ENCODE measurements at places on chromosomes 12 and 14.
A peak's percentile ranks its signal among the peaks of the same experiment; 100 is the strongest.

- DNase-seq, result no peak
Measured at GRCh38 chr14:102215576-102216250, 76.0 kb downstream of the WDR20 start.

- DNase-seq, result no peak
Measured at GRCh38 chr12:49294086-49294803, 702 bp upstream of the PRPH start.

DNA sequence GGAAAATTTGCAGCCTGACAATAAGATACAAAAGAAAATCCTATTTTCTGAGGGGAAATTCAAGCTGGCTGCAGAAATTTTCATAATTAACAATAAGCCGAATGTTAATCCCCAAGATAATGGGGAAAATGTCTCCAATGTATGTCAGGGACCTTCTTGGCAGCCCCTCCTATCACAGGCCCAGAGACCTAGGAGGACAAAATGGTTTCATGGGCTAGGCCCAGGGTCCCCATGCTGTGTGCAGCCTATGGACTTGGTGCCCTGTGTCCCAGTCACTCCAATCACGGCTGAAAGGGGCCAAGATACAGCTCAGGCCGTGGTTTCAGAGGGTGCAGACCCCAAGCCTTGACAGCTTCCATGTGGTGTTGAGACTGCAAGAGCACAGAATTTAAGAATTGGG, 11.2 kb downstream of the C12orf50 start:
- no peak for DNase-seq

DNA sequence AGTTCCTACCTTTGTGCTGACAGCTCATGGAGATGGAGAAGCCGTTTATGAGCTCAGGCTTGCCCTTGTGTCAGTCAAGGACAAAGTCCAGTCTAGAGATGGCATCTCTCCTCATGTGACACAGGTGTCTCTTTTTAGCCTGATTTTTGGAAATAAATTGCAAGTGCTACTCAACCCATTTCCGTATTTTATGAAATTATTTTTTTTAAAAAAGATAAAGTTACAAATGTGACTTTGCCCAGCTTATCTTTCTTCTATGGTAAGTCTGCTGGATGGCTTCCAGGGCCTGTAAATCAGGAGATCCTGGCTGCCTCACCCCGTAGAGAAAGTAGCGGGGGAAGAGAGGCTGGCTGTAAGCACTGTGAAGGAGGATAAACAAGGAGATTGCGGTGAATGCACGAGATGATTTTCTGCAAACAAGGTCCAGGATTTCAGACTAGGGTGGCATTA, 169.7 kb downstream of the MYRFL start:
- DNase-seq, result no peak

DNA sequence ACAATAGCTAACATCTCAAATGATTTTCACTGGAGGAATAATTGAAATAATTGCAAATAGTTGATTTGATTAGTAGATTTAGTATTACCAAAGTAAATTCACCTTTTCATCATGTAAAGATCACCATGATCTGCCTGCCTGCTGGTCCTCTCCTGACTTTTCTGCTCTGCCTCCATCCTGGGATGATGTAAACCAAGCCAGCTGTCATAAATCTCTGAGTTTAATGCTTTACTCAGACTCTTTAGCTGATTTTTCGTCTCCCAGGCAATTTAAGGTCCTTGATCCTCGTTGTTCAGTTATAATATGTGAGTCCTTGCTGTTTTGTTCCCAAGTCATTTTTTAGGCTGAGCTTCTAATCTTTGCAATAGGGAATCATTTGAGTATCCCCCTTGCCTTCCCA, 138.0 kb downstream of the ANO4 start:
- DNase-seq, result no peak

DNA sequence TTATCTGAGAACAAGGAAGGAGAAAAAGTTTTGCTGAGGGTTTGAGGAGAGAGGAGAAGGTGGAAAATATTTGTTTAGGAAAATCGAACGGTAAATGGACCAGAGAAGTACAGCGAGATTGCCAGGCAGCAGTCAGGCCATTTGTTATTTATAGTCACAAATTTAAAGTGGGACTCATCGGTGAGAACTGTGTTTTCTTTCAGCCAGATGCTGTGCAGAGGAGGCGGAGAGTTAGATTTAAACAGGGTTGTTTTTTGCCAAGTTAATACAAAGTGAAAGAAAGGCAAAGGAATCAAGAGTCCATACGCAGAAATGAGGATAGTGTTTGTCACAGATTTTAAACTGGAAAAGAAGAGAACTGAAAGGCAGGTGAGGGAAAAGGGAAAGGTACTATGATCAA, 200.6 kb upstream of the CNOT2 start:
- no peak for DNase-seq

GRCh38 chr12:1830981-1831963, 10.9 kb downstream of the LRTM2 start:
- no peak for DNase-seq

- no peak for DNase-seq
Measured at GRCh38 chr12:1479645-1480044, 114.7 kb downstream of the FBXL14 start.

DNA sequence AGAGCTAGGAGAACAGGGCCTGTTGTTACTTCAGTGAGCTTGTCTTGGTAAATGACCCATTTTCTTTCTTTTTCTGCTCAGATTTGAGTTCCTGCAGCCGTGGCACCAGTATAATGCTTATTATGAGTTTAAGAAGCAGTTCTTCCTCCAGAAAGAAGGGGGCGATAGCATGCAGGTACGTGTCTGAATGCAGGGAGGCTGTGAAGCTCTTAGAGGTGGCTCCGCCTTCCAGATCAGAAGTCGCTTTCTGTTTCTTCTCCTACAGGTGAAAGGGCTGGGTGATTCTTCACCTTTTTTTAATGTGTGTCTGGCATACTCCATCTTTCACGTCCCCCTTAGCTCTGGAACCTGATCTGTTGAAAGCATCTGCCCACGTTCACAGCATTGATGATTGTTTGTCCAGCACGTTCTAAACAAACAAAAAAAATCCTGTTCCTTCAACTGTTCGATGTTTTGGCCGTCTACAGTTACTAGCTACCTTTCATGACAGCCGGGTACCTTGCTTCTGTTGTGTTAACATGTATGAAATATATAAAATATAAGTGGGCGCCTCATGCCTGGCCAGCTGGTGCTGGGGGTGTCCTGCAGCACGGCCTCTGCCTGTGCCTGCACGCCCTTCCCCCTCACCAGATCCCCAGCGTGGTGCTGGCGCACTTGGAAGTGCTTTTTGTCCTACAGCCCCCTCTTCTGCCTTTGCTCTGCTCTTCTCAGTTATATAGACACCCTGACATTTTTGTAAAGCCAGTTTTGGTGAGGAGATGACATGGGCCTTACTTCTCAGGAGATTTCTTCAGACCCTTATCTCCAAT, 44.6 kb downstream of the SFSWAP start:
- no peak for DNase-seq

DNA sequence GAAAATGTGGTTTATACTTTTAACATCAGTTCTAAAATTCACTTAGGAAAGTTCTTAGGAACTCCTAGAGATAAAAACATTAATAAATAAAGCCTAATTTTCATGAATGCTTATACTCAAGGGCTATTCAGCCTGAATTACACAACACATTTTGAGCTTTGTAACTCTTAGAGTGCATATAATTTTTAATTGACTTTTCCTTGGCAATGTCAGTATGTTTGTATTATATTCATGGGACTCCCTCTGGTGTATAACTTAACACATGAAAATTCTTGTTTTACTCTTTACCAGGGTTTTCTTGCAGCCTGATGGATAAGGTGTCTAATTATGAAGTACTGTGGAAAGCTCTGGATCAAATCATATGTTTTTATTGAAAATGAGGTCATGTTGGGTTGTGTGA, 150.6 kb upstream of the HMGA2 start:
- DNase-seq, result no peak

DNA sequence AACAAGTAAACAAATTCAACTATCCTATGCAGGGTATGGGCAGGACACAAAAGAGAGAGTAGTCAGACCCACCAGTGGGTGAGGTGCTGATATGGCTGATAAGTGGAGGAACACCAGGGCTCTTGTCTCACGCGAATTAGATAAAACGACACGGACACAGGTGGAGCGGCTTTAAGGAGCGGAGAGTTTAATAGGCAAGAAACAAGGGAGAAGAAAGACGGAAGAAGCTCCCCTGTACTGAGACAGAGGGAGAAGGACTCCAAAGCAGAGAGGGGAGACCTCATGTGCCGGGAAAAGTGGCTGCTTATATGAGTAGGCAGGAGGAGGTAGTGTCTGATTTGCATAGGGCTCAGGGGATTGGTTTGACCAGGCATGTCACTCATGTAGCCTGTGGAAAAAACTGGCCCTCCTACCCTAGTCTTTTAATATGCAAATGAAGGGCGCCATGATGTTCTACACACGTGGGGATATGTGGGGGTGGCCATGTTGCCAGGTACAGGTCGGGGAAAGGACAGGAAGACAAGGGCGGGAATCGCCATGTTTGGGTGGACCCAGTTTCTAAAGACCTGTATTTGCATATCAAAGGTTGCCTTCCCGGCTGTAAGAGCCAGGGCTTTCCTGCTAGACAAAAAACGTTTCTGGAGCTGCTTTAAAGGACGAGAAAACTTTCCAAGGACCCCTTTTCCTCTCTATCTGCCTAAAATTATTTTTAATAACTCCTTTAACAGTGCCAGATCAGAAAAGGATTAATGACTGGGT, 28.8 kb downstream of the RPGRIP1 start:
- DNase-seq, result peak; percentile 74

DNA sequence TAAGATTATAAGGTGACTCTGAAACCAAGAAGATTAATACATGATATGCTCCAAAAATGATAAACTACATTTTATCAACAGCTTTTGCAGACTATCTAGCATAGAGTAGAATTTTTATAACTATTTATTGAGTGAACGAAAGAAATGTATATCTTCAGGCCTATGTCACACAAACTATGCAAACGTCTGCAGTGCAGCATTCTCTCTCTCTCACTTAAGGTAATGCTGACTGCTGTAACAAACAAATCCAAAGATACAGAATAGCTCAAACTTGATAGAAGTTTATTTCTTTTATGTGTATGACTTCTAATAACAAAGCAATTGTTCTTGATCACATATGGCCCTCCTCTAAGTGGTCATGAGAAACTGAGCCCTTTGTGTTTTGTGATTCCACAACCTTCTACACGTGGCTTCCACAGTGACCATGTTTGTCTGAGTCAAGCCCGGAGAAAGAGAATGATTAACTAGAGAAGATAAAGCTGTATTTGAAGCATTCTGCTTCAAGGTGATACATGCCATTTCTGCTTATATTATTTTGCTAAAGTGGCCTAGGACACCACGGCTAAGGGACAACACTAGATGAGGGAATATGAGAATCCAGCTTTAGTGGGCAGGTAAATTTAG, 1352.7 kb upstream of the TMEM132C start:
- DNase-seq, result no peak

GRCh38 chr12:131368668-131369071, 342.2 kb upstream of the SFSWAP start:
- DNase-seq, result no peak

GRCh38 chr14:106538201-106538600, 1011.8 kb downstream of the TMEM121 start:
- no peak for DNase-seq

DNA sequence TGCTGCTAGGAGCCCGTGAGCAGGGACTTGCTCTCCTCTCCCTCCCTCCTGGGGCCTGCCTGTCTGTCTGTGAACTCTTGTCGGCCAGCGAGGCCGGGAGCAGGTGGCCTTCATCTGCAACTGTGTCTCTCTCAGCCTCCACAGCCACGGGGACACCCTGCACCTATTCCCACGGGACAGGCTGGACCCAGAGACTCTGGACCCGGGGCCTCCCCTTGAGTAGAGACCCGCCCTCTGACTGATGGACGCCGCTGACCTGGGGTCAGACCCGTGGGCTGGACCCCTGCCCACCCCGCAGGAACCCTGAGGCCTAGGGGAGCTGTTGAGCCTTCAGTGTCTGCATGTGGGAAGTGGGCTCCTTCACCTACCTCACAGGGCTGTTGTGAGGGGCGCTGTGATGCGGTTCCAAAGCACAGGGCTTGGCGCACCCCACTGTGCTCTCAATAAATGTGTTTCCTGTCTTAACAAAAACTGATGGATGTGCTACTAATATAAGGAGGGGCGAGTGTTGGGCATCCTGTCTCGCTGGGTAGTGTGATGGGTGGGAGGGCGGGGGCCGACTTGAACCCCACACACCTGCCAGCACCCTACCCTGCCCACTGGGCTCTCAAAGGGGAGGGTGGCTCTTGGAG, 34.8 kb downstream of the MEG3 start:
- no peak for DNase-seq

GRCh38 chr14:34067587-34067986, 116.7 kb upstream of the EGLN3 start:
- DNase-seq, result no peak

DNA sequence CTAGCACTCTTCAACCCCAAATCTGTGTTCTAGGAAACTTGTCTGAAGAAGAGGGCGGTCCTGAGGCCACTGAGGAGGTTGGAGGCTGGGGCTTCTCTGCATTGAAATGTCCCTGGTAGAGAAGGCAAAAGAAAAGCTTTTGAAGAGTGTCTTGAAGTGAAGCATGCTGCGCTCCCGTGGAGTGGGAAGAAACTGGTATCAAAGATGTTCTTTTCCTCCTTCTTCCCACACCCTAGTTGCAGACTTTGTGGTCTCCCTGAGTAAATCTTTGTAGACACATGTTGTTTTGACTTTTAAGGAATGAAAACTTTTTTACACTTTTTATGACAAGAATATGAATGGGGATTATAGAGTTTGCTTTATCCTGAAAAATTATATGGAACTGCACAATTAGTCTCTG, 59.0 kb upstream of the ANP32D start:
- DNase-seq, result no peak

- no peak for DNase-seq
Measured at GRCh38 chr14:74292061-74292460, 10.7 kb downstream of the ABCD4 start.

DNA sequence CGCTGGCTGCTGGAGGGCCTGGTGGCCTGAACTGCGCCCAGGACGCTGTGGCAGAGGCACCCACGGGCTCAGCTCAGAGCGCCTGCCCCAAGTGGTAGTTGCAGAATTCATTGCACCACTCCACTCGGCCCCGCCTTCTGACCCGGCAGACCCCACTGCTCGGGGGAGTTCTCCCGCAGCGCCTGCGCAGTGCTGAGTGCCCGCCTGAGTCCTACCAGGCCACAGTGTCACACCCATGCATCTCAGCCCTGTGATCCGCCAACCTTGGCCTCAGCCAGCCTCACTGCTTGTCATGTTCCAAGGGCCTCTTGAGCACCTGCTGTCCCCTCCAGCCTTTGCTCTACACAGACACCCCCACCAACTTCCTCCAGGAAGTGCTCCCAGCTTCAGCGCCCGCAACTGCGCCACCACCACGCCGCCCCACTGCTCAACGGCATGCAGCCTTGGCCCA, 12.2 kb downstream of the DEGS2 start:
- peak; percentile 56 for DNase-seq

GRCh38 chr12:14284184-14284722, 81.2 kb upstream of the ATF7IP start:
- no peak for DNase-seq

DNA sequence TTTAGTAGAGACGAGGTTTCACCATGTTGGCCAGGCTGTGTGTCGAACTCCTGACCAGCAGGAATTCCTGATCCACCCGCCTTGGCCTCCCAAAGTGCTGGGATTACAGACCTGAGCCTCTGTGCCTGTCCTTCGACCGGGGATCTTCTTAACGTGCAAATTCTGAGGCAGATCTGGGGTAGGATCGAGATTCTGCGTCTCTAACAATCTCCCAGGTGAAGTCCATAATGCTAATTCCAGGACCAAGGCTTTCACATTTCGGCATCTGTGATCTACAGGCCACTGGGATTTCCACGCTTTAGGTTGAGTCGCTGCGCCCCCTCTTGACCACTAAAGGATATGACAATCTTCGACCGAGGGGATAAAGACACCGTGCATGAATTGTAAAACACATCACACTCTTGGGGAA, 24.8 kb downstream of the FOS start:
- peak; percentile 47 for DNase-seq

Measured in thymus (tissue), 14 donors.